Suprapubic skin (tissue), 4 donors: ENCODE measurements at places on chromosomes 11 and 22.

- no peak for DNase-seq
These were observed 50.3 kb downstream of the LARGE1 start for GRCh38 chr22:33869946-33870345.

GRCh38 chr11:113161711-113162591 is 152.4 kb upstream of the TTC12 start:
- no peak for DNase-seq

DNA sequence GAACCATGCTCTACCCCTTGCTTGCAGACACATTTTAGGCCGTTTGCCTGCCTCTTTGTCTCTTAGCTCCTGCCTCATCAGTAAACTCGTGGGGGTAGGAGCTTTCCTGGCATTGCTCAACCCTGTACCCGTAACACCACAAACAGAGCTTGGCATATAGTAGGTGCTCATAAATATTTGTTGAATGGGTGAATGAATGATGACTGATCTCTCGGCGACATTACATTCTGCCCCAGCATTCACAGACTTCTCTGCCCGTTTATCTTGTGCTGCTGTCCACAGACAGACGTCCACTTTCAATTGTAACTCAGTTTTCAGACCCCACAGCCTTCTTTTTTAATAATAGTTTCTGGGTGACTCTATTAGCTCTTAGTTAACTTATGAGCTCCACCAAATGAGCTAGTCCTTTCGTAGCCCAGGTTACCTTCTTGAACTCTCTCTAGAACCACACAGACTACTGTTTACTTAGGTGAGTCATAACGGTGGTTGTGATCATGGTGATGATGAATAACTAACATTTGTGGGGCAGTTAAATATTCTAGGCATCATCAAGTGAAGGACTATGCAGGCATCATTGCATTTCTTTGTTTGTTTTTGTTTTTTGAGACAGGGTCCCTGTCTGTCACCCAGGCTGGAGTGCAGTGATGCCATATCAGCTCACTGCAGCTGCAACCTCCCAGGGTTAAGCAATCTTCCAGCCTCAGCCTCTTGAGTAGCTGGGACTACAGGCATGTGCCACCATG is 188.4 kb downstream of the ADAMTS15 start:
- DNase-seq: no peak

DNA sequence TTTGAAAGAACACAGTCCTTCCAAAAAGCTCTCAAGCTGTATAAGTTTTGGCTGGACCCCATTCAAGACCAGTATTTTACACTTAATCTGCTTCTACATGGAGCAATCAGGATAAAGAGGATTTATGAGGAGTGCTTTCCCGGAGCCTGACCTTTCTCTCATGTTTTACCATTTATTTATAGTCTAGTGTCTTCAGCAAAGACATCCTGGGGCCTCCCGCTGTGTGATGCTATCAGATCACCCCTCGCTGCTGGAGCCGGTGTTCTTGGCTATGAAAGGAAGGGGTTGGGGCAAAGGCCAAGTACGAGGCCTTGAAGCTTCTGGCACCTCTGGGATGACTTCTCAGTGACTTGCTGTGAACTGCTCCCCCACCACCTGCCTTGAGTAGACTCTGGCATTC is 189.6 kb downstream of the ADAMTS15 start:
- DNase-seq: no peak

DNA sequence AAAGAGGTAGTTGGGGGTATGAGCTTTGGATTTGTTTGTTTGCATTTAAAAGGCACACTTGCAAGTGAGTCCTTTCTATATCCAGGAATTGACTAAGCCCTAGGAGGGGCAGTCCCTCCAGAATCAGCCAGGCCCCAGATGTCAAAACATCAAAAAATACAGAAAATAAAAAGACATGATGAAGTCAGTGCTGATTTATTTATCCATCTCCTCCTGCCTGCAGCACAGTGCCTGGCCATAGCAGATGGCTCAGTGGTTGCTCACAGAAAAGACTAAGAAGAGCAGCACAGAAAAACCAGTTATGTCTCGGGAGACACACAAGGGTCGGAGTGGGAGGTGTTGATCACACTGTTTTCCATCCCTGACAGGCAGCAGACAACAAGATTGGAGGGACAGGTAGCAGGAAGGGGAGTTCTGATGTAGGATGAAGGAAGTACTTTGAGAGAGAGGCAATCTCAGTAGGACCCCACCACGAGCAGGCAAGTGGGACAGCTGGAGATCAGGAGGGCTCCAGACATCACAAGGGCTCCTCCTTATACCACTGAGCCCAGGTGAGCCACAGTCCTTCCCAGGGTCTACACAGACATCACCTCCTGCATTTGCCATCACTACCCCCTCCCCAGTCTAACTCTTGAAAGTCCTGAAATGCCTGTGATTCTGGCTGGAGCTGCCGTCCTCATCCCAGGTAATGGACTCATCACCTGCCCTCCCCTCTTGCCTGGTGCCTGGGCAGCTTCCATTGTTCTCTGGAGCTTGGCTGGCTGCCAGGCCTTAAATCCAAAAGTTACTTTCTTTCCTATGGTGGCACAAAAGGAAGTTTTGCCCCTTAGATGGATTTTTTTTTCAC is 32.3 kb downstream of the TMPRSS5 start:
- no peak for DNase-seq

DNA sequence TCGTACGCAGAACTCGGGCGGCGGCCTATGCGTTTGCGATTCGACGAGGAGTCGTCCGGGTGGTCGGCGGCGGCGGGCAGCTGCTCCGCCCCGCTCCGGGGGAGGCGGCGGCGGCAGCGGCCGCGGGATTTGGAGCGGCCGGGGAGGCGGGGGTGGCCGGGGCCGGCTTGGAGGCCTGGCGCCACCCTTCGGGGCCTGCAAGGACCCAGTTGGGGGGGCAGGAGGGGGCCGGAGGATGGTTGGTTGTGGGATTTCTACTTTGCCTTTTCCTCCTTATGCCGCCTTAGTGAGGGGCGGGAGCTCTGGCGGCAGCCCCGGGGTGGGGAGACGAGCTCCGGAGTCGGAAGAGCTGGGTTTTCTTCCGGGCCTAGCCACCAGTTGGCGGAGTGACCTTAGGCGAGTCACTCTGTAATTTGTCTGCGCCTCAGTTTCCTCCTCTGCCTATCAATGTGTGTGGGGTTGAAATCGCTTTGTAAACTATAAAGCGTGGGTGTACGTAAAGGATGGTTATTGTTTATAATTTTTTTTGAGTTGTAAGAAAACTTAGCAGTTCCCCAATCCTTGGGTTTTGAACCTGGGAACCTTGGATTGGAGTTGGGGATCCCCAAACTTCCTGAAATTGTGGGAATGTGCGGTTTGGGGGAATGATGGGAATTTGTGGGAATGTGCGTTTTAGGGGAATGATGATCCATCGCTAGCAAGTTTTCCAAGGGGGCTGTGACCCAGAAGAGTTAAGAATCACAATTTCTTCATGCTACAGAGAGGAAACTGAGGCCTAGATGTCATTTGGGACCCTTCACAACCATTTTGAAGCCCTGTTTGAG is 679 bp downstream of the TUG1 start:
- no peak for DNase-seq

DNA sequence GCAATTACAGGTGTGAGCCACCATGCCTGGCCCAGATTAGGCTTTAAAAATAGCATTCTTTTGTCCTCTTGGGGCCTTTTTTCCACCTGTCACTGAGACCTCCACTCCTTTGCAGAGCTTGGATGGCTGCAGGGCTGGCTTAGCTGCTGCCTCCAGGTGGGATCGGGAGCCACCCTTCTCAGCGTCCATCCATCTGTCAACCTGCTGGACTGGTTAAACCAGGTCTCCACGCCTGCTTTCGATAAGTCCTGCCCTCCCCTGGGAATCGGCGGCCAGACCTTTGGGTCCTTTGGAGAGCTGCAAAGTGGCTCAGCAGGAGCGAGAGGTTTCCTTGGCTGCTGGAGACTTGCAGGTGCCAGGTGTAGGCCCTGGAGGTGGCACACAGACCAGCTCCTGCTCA is 23.4 kb upstream of the GRAMD4 start:
- no peak for DNase-seq

- no peak for DNase-seq
These were observed 8.2 kb upstream of the HBE1 start for GRCh38 chr11:5277807-5278382.

DNA sequence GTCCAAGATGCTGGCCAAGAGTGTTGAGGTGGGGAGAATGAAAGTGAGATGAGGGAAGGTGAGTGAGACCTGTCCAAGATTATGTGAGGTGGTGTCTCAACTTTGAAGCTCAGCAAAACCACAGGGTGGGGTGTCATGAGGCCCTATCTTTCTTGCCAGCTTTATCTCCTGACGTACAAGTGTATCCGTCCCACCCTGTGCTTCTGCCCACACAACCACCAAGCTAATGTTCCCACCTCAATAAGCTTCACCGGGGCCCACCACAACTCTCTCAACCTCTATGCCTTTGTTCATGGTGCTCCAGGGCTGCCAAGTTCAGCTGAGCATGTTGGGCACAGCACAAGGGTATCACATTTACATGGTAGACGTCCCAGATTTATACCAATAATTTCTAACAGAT is 7.1 kb upstream of the TPST2 start:
- DNase-seq: no peak

DNA sequence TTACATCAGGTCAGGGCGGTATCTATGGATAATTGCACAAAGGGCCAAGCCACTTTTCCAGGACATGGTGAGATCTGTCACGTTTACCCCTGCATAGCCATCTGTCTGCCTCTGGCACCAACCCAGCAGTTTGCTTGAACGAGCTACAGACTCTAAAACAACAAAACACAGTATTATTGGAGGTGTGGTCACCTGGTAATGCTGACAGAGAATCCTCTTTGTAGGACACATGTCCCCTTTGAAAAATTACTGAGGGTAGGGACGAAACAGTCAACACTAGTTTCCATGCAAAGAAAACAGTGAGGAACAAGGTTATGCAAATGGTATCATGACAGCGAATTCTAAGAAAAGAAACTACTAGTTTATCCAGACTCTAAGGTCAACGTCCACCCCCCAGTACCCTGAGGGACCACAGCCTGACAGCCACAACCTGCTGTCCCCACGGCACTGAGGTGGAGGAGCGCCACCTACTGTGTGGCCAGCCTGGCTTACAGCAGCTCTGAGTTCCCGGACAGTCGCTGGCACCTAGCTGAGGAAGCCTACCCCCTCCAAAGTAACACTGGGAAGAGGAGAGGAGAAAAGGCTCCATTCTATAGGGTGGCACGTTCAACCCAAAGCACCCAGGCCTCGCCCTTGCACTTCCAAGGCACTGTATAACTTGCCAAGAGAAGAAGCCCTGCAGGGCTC is 117.4 kb upstream of the BID start:
- no peak for DNase-seq

- DNase-seq: no peak
These were observed 323 bp upstream of the PANX1 start for GRCh38 chr11:94128291-94128745.
